ENCODE measurements at places on chromosomes 6 and 20.

DNA sequence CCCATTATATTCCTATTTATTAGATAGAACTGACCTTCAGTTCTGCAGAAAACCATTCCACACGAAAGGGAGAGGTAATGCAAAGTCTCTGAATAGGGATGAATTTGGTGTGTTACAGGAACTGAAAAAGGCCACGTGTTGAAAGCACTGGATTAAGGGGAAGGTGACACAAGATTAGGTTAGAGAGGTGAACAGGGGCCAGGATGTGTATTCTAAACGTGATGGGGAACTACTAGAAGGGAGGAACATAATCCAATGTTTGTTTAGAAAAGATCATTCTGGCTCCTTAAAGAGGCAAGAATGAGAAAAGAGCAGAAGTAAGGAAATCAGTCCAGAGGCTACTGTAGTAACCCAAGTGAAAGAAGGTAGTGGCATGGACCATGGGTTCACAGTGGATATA is 6.3 kb upstream of the ZKSCAN8 start:
- no peak for DNase-seq

- DNase-seq, result no peak
Observed at GRCh38 chr20:49560646-49561045, 7.3 kb downstream of the PTGIS start.

- no peak for DNase-seq
Observed at GRCh38 chr20:10357061-10357708, 76.8 kb downstream of the MKKS start.

DNA sequence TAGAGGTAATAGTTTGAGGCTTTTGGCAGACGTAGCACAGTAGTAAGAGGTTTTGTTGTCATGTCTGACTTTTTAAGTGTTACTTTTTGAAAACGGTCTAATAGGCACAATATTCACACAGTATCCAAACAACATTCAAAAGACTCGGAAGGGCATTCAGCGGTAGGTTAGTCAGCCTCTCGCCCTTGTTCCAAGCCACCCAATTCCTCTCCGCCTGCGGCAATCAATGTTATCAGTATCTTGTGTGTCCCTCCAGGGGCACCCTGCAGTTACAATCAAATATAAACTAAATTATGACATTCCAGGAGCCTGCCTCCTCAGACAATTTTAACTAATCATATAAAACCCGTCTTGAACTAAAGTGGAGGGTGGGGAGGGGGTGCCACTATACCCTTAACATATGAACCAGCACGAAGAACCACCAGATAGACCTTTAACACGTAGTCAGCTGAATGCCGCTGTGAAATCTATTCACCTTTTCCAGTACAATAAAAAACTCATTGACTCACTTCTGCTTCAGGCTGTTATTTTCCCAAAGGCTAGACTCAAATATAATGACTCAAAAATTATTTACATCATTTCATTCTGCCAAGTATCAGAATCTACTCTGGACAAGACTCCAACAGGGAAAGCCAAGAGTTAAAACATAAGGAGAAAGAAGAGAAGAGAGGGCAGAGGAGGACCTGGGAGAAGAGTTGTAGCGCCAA is 1.6 kb downstream of the TENT5A start:
- DNase-seq, result no peak

DNA sequence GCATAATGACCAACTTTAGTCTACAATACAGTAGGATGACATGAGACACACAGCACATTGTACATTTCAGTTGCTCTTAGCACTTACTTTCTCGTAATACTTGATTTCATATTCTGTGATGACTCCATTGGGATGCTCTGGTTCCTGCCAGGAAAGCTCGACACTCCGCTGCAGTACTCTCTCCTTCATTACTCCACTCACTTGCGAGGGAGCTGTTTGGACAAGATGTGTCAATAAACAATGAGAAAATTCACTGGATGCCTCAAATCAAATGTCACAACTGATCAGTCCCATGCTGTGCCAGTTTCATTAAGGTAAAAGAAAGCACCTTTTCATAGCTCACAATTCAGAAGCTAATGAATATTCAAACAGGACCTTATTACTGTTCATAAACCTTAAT is 147.1 kb downstream of the EPHA7 start:
- DNase-seq, result no peak

DNA sequence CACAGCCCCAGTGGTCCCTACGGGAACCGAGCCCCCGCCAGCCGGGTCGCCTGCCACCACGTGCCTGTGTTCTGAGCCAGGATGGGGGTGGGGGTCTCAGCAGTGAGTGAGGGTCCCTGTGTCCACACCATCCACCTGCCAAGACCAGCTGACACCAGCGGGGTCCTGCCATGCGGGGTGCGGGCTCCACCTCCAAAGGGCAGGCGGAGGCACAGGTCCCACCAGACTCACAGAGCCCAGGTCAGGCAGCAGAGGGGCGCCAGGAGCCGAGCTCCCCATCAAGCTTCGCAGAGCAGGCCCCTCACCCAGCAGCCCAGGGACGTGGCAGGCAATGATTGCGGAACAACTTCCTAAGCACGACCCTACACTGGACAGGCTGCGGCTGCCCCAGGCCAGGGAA is 50.5 kb downstream of the KCNQ2 start:
- no peak for DNase-seq

DNA sequence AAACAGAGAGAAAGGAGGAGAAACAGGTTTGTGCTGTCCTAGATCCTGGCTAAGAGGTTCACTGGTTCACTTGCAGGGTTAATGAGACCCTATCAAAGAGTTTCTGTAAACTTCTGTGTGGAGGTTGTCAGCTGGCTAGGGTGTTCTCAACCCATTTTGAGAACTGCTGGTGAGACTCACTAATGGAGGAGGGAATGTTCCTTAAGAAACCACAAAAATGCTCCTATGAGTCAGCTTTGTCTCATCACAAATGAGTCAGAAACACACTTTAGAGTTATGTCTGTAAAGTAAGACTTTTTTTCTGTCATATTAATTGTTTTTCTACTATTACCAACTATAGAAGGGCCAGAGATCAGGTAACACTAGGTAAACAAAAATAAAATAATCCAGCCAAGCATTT is 884.4 kb downstream of the PHF3 start:
- DNase-seq, result no peak

DNA sequence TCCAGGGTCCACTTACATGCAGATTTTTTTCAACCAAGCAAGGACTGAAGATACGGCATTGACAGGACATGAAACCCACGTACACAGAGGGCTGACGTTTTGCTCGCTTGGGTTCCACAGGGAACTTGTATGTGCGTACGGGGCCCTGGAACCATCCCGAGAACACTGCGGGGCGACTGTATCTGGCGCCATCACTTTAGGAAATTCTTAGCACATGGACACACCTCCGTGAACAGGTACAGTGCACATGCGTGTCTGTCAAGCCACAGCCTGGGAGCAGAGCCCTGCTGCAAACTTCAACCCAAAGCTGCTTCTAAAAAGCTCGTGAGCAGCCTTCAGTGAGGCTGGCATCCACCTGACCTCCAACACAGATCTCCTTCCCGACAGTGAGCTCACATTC is 37.3 kb downstream of the TAF4 start:
- DNase-seq, result no peak

DNA sequence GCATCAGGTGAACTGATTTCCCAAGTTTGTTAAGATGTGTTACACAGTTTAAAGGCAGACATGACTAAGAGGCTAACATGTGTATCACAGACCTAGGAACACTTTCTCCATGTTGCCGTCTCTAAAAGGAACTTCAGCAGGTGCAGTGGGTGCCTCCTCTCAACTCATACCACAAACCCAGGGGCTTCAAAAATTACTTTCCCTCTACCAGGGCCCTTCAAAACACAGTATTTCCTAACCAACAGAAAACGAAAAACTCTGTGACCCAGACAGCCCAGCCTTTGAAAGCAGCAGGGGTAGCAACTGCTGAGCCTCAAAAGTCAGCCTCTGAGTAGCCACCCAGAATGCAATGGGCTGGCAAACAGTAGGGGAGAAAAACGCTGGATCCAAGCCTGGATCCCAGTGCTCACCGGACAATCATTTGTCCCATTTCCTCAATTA is 28.5 kb downstream of the B4GALT5 start:
- no peak for DNase-seq

GRCh38 chr6:31214516-31214915 is 44.0 kb upstream of the POU5F1 start:
- no peak for DNase-seq

GRCh38 chr6:119677384-119677783 is 327.8 kb upstream of the MAN1A1 start:
- DNase-seq, result no peak

DNA sequence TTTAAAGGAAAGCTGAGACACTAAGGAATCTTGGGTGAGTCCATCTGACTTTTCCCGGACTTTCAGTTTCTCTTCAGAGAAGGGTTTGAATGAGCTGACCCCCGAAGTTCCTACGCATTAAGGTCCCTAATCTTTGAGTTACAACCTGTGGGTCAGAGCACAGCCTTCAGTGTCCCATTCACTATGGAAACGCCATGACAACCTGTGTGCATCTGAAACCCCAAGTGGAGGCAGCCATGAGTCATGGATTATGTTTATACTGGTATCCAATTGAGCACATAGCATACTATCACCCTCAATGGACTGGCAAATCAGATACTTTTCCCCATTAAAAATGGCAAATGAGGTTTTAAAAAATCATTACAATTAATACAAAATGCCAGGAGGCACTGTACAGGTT is 11.4 kb downstream of the MYLK4 start:
- no peak for DNase-seq

GRCh38 chr6:81002126-81002525 is 750.4 kb downstream of the TENT5A start:
- no peak for DNase-seq

DNA sequence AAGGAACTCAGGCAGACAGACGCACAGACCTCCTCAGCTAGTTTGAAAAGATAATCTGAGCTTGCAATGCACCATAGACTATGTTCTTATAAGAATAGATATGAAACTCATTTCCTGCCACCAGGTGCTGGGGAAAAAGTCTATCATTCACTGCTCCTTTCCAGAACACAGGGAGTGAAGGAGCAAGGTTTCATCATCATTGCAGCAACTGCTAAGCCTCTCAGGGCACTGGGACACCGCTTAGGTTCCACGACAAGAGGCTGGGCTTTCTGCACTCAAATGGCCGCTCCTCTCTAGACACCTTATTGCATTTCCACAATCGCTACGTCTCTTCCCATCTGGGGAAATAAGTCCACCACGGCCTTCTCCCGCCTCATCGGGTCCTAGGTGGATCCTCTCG is 418.5 kb upstream of the JARID2 start:
- DNase-seq, result no peak

DNA sequence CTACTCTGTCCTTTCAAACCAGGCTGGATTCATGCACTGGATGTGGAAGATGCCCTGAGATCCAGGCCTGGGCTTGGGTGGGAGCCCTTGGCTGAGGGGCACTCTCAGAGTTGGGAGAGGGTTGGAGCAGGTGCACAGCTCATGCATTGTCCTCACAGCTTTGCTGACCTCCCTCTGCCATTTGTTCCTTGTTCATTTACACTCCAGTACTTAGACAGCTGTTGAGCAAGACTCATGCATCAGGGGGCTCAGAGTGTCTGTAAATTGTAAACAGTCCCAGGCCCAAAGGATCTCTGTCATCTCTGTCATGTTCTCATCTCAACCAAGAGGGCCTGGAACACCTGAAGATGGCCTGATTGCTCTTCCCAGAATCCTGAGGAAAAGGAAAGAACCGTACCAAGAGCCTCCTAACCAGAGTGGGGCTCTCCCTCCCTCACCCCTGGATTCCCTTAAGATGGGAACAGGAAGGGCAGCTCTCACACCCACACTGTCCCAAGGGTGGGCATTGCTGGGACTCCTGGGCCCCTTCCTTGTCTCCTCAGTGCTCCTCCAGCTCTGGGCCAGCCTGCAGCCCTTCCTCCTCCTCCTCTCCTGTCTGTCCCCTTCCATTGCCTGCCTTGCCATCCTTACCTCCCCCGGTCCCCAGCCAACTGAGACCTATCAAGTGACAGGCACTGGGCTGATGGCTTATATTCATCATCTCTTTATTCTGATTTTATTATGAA is 132.9 kb downstream of the FOXO3 start:
- no peak for DNase-seq

GRCh38 chr6:29907637-29908340 is 34.5 kb upstream of the HLA-A start:
- no peak for DNase-seq

DNA sequence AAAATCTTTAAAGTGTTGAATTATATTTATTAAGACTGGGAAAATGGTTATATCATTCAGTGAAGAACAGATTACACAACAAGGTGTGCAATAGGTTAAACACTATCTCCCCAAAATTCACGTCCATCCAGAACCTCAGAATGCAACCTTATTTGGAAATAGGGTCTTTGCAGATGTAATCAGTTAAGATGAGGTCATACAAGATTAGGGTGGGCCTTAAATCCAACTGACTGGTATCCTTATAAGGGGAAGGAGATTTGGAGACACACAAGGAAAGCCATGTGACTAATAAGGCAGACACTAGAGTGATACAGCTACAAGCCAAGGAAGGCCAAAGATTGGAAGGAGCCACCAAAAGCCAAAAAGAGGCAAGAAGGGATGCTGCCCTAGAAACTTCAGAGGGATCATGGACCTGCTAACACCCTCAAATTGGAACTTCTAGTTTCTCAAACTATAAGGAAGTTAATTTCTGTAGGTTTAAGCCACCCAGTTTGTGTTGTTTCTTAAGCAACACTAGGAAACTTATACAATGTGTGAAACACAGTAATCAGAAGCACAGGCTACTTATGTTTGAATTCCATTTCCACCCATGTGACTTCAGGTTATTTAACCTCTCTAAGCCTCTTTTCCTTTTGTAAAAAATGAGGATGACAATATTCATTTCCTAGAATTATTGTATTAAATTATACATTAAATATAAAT is 16.9 kb downstream of the ILRUN start:
- no peak for DNase-seq

- DNase-seq, result no peak
Observed at GRCh38 chr6:170243386-170243785, 47.5 kb downstream of the DLL1 start.

DNA sequence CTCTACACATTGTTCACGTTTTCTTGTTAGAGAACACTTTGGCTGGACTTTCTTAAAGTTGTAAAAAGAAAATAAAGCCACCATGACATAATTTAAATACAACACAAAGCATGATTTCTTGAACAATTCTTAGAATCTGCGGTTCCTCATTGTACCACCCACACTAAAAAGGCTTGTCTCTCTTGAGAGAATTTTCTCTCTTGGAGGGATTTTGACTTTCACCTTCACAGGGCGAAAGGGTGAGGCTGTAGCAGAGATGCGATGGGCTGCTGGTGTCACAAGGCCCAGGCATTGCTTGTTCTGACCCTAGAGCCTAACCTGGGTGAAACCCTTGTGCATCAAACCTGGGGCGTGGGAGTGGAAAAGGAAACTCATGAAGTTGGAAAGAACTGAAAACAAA is 122.7 kb upstream of the RIPOR2 start:
- DNase-seq, result no peak

- no peak for DNase-seq
Observed at GRCh38 chr6:11714116-11714797, 64.3 kb downstream of the ADTRP start.
